ENCODE measurements at places on chromosomes 4 and X. TPM values are rescaled to one million over a fixed set of nuclear protein-coding genes. Genes with fewer than 3 reads are reported as not detected.

AREG gene
- 1.9 TPM for total RNA-seq

PAGE5 gene
- 254 TPM for total RNA-seq

DNA sequence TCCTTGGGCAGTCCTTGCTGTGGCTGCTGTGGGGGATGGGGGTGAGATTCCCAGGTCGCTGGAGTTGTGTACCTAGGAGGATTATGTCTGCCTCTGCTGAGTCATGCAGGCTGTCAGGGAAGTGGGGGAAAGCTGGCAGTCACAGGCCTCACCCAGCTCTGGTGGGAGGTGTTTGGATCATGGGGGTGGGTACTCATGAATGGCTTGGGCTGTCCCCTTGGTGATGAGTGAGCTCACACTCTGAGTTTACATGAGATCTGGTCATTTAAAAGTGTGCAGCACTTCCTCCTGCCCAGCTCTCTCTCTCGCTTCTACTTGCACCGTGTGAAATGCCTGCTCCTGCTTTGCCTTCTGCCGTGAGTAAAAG is 24.6 kb upstream of the PDLIM3 start:
- DNase-seq, result peak; percentile 98

DNA sequence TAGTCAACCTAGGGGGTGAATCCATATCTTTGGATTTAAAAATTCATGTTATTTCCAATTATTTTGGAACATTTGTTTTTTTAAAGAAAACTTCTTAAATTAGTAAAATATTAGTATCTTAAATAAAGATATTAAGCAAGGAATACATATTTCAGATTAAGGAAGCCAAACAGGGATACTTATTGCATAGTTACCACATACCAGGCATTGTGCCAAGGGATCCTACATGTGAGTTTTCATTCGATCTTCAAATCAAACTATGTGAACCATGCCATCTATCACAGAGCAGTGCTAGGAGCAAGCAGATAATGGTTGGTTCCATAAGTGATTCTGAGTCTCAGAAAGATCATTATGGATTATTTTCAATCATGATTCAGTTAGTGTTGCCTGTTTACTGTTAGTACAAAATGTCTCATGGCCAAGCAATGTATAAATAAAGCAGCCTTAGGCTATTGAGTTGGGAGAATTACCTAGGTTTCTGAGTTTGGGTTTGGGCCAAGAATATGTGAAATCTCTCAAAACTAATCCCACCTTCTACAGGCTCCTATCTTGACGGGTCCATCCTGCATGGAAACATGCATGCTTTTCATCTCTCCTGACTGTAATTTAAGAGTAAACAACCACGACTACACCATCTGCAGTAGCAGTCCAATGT is 176.7 kb downstream of the NPFFR2 start:
- no peak for DNase-seq

- DNase-seq, result no peak
These were observed 217.7 kb upstream of the PSAPL1 start for GRCh38 chr4:7652451-7652881.

DNA sequence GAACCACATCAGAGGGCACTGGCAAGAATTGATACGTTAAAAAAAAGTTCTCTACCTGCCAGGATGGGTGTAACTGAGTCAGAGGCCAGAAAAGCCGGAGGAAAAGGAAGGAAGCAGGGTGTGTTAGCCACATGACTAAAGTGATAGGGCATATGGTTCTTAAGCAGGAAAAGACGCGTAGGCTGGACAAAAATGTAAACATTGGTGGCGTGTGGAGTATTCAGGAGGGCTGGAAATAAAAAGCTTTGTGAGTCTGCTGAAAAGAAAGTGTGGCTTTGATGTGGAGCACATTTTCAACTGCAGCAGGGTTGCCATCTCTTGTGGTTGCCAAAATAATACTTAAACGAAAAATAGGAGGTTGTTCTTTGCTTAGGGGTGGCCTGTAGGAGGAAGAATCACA is 186.5 kb upstream of the RPL34 start:
- peak; percentile 44 for DNase-seq

DNA sequence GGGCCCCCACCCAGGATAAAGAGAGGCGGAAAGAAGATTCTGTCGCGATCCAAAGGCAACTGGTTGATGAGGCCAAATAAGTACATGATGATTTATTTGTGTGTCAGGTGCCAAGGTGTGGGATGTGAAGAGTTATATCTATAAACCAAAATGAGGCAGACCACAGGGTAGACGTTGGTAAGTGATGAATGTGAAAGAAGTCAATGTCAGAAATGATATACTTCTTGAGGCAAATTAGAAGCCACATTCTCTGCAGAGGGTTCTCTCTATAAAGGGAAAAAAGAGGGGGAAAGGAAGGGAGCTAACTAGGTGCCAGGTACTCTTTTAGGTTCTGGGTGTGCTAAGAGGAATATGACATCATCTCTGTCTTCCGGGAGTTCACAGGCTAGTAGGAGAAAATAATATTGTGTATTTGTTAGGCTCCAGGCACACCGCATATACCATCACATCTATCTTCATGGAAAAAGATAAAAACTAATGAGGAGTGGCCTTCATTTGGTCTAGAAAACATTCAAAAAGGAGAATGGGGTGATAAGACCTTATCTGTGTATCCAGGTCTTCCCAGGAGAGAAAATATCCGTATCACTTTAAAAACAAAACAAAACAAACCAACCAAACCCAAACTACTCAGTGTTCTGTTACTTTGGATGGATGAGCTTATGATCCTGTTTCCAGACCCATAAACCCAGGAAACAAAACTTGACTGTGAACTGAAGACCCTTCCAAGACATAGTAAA is 4.8 kb upstream of the SH2D1A start:
- DNase-seq, result no peak

Measured in HT1080 (cell line).